ENCODE measurements at places on chromosomes 13 and 19. TPM values are rescaled to one million over a fixed set of nuclear protein-coding genes. Genes with fewer than 3 reads are reported as not detected.
A peak's percentile ranks its signal among the peaks of the same experiment; 100 is the strongest.

The PTPRS gene
- total RNA-seq, result 126 TPM

The CCDC9 gene
- 16.3 TPM for total RNA-seq

The C1QTNF9B gene
- total RNA-seq, result not detected

The FGF22 gene
- total RNA-seq, result not detected

The UNC13A gene
- 0.49 TPM for total RNA-seq

The FGF9 gene
- 0.18 TPM for total RNA-seq

The EHD2 gene
- total RNA-seq, result 110 TPM

The ZNF560 gene
- 0.16 TPM for total RNA-seq

The TMEM147 gene
- 63.7 TPM for total RNA-seq

- DNase-seq, result peak; percentile 73
These were observed 47.4 kb upstream of the TMTC4 start for GRCh38 chr13:100721885-100722512.

DNA sequence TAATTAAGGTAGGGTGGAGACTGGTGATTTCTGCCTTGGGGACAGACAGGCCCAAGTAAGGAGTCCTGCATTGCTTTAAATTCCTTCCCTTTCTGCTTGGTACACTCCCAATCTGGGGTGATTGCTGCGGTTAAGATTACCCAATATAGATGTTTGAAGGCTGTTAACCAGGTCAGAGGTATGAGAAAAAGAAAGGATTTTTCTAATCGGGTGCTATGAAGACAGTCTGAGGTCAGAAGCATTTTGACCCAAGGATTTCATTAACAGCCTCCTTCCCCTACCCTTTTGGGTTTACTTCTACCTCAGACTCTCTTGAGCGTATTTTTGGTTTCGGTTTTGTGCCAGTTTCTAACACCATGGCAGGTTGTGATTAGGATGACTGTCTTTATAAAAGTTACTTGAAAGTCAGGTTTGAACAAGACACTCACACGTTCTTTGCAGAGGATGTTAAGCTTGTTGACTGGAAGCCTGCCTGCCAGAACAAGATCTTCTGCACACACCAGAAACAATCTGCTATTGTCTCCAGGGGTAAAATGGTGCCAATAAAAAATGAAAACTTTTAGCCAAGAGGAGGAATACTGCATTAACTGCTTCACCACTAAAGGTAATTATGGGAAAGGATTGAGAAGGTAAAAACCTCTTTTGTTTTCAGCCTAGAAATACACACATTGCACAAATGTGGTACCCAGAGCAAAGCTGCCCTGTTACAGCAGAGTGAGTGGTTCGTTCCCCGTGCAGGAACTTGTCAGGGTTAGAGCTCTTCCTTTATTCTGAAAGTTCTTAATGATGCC, 108.8 kb downstream of the NDFIP2 start:
- peak; percentile 54 for DNase-seq

GRCh38 chr13:25816239-25816638, 235.6 kb downstream of the SHISA2 start:
- DNase-seq, result no peak

DNA sequence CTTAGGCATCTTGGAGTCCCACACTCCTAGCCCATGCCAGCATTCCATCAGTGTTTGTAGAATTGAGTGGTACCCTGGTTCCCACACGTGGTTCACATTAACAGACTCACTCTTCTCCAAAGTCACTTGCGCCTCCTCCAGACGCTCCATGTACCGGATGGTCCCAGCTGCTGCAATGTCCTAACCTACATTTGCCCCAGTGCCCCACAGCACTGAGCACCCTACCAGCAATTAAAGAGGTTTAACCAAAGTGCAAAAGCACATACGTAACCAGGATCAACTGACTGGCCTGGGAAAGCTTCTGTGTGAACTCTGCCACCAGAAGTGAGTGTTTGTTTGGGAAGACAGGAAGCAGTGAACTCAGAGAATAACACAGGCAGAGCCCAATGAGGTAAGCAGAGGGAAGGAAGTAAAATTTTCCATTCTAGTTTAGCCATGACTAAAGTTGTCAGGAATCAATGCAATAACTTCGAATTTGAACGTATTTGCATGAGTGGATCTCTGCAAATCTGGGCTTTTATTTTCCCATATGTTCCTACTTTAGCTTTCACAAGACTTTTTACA, 7.3 kb upstream of the MEDAG start:
- peak; percentile 96 for DNase-seq

DNA sequence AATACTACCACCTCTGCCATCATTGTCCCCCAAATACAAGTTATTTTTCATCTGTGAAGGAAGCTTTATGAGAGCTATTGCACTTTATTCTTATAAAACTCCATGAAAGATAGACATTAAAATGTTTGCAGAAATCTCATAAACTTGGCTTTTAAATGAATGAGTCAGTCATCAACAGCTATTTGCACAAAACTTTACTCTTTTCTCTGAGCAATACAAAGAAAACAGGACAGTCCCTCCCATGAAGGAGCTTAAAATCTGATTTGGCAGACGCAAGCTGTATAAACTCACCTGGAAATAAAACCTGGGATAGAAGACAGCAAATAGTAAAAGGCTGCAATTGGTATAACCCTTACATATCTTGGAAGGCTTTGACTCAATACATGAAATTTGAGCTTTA, 16.6 kb upstream of the RCBTB1 start:
- no peak for DNase-seq

- no peak for DNase-seq
These were observed 1.0 kb downstream of the PCID2 start for GRCh38 chr13:113207460-113207859.

DNA sequence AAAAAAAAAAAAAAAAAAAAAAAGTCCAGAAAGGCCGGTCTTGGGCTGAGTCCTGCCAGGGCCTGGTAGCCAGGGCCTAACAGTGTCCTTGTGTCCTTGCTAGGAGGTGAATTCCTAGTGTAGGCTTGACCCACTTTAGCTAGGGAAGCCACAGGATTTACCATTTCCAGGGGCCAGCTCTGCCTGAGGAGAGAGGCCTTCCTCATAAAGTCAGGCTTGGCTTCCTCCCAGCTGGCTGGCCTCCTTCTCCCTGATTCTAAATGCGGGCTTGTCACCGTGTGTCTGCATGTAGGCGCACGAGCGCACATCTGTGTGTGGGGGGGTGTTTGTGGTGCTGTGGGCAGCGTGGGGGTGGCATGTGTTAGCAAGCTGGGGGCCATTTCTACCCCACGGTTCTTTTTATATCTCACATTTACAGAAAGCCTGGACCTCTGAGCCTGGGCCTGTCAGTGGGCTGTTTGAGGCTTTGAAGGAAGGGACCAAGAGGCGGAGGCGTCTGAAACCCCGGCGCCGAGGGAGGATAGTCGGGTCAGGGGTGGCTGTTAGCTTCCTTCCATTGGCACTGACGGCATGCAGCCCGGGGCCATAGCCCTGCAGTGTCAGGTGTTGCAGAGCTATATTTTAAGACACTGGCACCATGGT, 31.7 kb downstream of the IER2 start:
- DNase-seq, result peak; percentile 55

DNA sequence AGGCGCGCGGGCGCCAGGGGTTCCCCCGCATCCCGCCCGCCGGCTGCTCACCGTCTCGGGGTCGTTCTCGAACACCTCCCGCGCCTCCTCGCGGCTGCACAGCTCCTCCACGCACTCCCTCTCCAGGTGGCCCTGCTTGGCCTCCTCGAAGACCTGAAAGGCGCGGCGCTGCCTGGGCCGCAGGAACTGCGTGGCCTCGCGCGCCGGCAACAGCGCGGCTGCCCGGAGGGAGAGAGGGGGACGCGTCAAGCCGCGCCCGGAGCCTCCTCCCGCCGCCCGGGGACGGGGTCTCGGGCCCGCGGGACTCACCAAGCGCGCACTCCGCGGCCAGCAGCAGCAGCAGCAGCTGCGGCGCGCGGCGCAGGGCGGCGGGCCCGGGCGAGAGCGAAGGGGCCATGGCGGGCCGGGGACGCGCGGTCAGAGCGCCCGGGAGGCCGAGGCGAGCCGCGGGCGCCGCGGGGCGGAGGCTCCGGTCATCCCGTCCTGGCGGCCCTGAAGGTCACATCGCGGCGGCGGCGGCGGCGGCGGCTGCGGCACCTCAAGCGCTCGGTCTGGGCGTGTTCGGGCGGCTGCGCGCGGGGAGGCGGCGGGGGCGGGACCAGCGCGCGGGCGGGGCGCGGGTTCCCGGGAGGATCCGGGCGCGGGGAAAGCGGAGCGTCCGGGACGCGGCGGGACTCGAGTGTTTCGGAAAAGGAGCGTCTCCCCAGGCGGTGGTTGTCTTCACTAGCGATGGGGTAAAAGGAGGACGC, at the start of gene GAS6:
TSS of gene GAS6 (minus strand) at position 553 of the 749 bp plus-strand sequence. CDS start at position 397, 156 bp downstream.
- peak; percentile 34 for DNase-seq

GRCh38 chr19:14214580-14214979, 8.6 kb upstream of the ADGRL1 start:
- no peak for DNase-seq

DNA sequence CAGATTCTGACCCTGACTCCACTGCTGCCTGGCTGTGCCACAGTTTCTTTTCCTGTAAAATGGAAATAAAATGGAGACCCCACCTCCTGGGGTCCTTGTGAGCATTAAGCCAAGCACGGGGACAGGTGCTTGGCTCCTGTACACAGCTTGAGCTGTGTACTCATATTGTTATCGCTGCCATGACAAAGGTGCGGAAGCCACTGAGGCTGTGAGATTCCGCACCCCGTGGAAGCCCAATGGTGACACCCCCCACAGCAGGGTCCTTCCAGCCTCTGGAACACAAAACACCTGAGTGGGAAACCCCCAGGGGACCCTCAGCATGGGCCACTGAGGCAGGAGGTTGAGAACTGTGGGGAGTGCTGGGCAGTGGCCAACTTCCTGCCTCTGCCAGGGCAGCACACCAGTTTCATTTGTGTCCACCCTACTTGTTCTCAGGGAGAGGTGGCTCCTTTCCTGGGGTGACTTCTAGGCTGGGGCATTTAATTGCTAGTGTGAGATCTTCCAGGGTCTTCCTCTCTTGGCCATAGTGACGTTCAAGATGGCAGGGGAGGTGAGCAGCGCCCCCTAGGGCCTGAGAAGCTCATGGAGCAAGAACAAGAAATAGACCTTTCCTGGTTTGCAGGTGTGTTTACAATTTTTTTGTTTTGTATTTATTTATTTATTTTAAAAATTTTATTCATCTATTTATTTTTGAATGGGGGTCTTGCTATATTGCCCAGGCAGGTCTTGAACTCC, 5.4 kb upstream of the JSRP1 start:
- DNase-seq, result peak; percentile 34

DNA sequence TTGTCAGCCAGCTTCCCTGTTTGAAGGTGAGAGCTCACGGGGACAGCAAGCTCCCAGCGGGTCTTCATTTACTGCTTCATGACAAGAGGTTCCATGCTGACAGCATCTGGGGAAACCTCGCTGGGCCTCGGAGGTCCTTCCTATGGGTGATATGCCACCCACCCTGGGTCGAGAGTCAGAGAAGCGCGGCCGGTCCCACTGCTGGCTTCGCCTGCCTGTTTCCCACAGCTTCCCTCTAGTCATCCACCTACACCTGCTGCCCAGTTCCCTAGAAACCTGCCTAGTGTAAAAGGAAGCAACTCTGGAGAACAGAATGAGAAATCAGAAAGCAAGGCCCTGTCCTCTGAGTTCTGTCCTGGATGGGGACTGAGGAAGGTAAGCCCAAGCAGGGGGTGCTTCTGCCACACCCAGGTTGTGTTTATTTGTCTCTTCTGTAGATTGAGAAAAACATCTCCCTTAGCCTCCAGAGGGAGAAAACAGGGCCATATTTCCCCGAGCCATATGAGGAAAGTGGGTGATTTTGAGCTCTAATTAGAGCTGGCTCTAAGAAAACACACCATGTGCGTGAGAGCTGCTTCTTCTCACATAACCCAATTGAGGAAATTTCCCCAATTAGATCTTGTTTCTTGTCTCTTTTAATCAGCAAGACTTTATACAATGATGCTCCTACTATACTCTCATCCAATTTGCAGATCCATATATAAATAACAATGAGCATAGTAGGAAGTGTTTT, 504.3 kb downstream of the IRS2 start:
- DNase-seq, result no peak

DNA sequence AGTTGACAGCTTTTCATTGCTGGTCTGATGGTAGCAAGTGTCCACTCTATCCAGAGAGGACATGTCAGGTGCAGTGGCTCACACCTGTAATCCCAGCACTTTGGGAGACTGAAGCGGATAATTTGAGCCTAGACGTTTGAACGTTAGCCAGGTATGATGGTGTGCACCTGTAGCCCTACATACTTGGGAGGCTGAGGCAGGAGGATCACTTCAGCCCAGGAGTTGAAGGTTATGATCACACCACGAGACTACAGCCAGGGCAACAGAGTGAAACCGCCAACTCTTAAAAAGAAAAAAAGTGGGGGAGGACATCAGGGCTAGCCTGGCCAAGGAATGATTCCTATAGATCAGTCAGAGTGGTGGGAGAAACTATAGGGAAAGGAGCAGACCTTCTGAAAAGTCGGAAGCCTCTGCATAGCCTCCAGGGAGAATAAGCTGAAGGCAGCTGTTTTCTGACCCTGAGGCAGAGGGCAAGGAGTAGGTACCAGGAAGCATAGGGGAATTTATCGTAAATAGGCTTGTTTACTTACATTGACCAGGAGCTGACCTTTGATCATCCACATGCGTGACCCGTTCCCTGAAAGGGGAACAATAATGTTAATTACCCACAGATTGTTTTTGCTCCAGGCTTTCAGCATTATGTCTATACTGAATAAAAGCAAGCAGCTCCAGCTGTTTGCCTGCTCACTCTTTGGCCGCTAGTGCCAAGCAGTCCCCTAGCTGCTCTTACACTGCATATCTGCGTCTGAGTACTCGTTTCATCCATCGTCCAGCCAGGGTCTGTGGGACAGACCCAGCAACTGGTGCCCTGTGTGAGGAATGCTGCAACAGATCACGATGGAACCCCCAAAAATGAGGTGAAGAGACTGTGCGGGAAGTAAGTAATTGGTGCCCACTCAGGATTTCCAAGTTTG, 161.6 kb downstream of the RNF17 start:
- DNase-seq, result no peak

- peak; percentile 4 for DNase-seq
These were observed 515.3 kb downstream of the PCDH9 start for GRCh38 chr13:66714795-66715194.

DNA sequence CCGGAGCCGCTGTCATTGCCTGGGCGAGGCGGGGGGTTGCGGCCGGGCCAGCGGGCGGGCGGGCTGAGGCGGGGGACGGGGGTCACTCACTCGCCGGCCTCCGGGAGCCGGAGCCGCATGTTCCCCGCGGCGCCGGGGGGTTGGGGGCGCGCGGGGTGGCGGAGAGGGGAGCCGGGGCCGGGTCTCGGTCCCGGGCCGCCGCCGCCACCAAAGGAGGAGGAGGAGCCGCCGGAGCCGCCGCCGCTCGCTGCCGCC, 149 bp downstream of the MED26 start:
- DNase-seq, result no peak

DNA sequence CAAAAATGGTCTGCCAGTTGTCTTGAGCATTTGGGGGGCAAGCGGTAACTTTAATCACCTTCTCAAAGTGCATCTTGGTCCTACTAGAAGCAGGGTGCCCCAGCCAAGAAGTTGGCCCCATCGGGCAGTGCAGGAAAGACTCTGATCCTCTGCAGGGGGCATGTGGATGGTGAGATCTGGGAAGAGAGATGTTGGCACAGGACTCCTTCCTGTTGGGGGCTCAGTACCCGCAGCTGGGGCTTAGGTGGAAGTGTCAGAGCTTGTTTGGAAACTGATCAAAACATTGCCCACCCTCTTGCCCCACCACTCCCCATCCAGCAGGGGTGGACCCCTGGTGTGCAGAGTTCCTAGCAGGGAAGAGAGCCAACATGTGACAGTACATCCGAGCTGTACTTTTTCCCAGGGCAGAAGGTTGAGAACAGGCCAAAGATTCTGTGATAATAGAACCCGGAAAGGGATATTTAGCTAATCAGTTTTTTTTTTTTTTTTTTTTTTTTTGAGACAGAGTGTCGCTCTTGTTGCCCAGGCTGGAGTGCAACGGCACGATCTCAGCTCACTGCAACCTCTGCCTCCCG, 8.8 kb downstream of the RRAS start:
- DNase-seq, result no peak

GRCh38 chr13:35824825-35825224, 306.4 kb downstream of the DCLK1 start:
- DNase-seq, result no peak
